ENCODE measurements at places on chromosomes 6 and 20.
A peak's percentile ranks its signal among the peaks of the same experiment; 100 is the strongest.

GRCh38 chr6:94683409-94683808 is 893.9 kb upstream of the MANEA start:
- DNase-seq = no peak

- no peak for DNase-seq
Observed at GRCh38 chr20:63103402-63104311, 96.9 kb upstream of the BHLHE23 start.

GRCh38 chr20:889932-890463 is 26.1 kb downstream of the ANGPT4 start:
- no peak for DNase-seq

GRCh38 chr6:70309243-70309642 is 6.4 kb upstream of the COL9A1 start:
- DNase-seq = no peak

GRCh38 chr6:78844899-78845298 is 22.5 kb upstream of the IRAK1BP1 start:
- no peak for DNase-seq

- no peak for DNase-seq
Observed at GRCh38 chr6:127191716-127192115, 73.2 kb downstream of the RSPO3 start.

GRCh38 chr6:20918868-20919267 is 384.6 kb downstream of the CDKAL1 start:
- DNase-seq = no peak

DNA sequence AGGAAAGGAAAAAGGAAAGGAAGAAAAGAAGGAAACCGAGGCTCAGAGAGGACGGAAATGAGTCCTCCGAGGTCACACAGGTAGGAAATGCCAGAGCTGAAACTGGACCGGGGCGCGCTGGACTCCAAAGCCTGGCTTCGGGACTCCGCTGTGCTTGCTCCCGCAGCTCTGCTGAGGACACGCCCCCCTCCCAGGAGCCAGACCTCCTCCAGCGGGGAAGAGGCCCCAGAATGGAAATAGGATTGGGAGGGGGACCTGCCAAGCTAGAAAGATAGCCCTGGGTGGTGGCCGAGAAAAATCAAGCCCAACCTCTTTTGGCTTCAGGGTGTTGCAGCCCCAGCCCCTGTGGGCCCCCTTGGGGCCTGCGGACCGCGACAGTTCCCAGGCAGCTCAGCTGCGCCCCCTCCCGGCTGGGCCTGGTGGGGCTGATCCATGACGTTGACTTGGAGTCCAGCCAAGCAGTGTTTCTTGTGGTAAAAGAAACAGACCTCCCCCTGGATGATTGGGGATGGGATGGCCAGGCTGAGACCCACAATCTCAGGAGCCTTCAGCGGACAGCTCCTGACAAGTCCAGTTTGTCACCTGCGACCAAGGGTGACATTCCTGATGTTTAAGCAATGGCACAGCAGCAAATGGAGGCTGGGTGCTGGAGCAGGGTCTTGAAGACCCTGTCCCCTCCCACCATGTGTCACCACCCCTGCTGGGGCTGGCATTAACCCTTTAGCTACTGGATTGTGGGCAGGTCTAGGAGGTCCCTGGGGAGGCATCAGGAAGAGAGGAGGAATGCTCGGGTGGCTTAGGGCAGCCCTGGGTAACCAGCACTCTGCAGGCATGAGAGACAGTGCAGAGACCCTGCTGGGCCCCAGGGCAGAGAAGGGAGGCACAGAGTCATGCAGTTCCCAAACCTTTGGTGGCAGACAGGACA is 55.4 kb downstream of the RIPOR3 start:
- peak; percentile 64 for DNase-seq

DNA sequence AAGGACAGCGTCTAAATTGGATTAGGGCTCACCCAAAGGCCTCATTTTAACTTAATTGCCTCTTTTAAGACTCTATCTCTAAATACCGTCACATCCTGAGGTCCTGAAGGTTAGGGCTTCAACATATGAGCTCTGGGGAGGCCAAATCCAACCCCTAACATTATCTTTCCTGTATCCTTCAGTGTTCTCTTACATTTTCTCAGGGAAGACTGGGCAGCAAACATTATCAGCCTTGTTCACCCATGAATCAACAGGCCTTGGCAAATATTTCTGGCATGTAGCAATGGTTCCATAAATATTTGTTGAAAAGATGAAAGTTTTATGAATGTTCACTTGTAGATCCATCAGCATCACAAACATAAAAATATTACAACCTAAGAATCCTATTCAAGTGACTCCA is 24.6 kb upstream of the FOXF2 start:
- no peak for DNase-seq

- no peak for DNase-seq
Observed at GRCh38 chr20:46228670-46229069, 79.6 kb downstream of the CDH22 start.

- no peak for DNase-seq
Observed at GRCh38 chr20:49603209-49603627, 35.3 kb upstream of the PTGIS start.

- peak; percentile 47 for DNase-seq
Observed at GRCh38 chr20:60138256-60139220, 180.3 kb downstream of the CDH26 start.

- DNase-seq = no peak
Observed at GRCh38 chr20:39338469-39339376, 376.6 kb downstream of the DHX35 start.

- DNase-seq = no peak
Observed at GRCh38 chr6:37785663-37786270, 33.8 kb upstream of the ZFAND3 start.

- DNase-seq = no peak
Observed at GRCh38 chr20:24052599-24053275, 64.2 kb upstream of the GGTLC1 start.

DNA sequence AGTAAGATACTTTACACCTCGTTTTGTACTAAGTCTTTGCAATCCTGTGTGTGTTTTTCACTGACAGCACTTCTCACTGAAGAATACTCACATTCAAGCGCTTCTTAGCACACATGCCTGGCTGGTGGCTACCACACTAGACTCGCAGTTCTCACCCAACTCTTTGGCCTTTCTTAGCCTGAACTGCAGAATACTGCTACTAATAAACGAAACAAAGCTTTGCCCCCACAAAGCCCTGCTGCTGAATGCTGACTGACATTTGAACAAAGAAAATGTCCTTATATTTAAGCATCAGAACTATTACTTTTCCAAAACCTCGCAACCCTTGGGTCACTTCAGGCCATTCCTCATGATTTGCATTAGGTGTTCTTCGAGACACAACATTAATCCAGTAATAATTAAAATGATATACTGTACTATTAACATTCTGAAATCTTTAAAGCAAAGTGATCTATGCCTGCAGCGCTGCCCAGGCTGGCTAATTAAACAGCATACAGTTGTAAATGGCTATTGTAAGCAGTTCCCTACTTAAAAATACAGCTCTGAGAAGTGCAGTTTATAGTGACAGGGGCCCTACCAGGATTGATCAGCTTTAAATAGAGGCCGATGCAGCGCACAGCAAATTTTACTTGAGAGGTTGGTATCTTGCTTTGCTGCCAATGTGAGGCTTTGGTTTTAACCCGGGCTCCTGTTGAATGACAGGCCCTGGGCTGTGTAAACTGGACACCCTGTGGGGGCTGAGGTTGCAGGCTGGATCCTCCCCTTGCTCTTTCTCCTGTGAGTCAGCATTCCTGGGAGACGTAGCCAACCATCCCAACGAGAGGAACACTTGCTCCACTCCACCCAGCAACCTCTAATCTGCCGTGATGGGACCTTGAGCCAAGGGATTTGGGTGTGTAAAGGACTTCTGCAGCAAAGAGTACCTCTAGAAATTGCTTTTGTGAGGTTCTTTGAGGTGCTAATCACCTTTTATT is 899.0 kb downstream of the TFAP2A start:
- DNase-seq = no peak

DNA sequence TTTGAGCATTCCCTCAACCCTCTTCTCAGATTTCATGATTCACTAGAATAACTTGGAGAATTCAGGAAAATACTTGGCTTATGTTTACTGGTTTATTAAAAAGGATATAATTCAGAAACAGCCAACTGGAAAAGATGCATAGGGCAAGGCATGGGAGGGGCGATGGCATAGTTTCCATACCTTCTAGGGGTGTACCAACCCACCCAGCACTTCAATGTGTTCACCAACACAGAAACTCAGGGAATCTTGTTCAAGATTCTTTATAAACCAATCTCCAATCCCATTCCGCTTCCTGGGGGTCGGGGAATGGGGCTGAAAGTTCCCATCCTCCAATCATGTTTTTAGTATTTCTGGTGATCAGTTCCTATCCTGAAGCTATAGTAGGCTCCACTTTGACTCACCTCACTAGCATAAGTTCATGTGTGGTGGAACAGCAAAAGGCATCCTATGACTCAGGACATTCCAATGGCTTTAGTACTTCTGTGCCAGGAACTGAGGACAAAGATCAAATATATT is 164.4 kb downstream of the SIM1 start:
- DNase-seq = no peak

GRCh38 chr6:118708744-118709143 is 57.4 kb upstream of the CEP85L start:
- no peak for DNase-seq

- no peak for DNase-seq
Observed at GRCh38 chr6:135640449-135641111, 143.0 kb upstream of the AHI1 start.

- DNase-seq = no peak
Observed at GRCh38 chr6:33405386-33405940, 5.4 kb upstream of the PHF1 start.

- no peak for DNase-seq
Observed at GRCh38 chr6:54100411-54101006, 10.7 kb upstream of the MLIP start.

DNA sequence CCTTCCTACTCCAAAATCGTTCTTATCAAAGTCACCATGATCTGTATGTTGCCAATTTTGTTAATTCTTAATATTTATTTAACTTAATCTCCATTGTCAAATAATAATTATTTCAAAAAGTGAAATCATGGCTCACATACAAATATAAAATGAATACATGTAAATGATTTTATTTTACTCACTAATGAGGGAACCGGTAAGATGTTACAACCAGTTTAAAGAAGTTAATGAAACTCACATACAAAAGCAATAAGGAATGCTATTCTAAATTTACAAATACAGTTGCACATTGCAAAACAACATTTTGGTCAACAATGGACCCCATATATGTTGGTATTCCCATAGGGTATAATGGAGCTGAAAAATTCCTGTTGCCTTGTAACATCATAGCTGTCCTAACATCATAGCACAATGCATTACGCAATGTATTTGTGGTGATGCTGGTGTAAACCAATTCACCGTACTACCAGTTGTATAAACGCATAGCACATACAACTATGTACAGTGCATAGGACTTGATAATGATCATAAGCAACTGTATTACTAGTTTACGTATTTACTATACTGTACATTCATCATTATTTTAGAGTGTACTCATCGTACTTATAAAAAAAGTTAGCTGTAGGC is 6.5 kb upstream of the SLC22A16 start:
- DNase-seq = no peak

DNA sequence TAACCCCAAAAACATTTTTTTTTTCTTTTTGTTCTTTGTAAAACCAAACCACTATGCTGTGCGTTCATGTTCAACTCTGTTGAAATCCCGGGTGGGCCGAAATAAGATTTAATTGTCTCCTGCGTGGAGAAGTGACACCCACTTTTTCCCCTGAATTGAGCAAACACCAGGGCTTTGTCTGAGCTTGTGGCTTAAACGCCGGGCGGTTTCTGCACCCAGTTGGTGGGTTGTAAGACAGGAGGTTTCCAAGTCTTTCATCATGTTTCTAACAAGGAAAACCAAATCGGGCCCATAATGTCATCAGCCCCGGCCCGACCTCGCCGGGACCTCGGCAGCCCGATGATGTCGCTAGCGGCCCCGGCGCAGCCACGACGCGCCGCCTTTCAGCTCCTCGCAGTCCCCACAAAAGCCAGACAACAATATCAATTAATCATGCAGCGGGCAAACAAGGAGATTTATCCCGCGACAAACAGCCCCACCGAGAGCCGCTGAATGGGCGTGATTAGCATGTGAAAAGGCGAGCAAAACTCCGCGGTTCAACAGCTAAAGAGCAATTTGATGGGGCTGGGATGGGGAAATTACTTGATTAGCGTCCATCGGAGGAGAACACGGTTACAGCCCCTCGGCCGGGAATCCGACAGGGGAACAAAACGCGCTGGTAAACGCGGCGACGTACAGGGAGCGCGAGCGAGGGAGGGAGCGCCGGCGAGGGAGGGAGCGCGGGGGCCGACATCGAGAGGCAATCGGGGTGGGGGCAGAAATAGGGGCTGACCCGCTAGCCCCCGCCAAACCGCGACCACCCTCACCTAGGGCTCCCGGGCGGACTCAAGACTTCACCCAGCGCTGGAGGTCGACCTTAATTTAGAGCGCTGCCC is 5.3 kb downstream of the LINC00237 start:
- DNase-seq = peak; percentile 70

GRCh38 chr6:157806856-157807215 is 16.2 kb upstream of the SNX9 start:
- no peak for DNase-seq

GRCh38 chr6:81861281-81861680 is 108.8 kb upstream of the TENT5A start:
- DNase-seq = no peak

DNA sequence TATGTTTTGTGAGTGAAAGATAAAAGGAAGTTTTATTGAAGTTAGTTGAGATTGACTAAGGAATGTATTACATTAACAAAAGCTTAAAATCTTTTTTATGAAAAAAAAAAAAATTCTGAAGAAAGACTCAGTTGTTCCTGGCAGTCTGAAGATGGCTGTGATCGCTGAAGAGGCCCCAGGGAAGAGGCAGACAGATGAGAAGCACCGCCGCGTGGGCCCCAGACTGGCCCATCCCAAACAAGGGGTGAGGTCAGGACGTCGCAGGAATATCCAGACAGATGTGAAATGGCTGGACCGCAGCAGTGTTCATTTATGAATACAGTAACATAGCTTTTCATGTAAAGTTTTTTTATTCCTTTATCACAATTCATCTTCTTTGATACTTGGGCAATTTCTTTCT is 194.2 kb downstream of the TBXT start:
- no peak for DNase-seq

DNA sequence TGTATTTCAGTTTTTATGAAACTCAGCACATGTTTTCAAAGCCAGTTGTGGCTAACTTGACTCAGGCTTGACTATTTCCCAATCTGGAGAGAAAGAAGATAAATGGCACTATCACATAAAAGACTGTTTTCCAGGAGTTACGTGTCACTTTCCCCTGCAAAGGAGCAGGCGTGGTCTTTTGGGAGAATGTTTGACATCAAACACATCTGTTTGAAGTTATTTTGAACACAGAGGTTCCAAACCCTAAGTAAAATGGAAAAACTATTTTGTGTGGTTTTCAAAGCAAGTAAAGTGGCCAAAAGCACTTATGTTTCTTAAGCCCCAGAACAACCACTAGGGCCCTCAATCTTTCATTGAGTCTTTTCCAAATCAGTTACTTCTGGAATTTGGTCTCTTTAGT is 89.7 kb downstream of the FOXF2 start:
- DNase-seq = no peak
